ENCODE measurements at places on chromosomes 6 and 20. TPM values are rescaled to one million over a fixed set of nuclear protein-coding genes. Genes with fewer than 3 reads are reported as not detected.

The CABLES2 gene
- 0.28 TPM for total RNA-seq

The CST4 gene
- 0.77 TPM for total RNA-seq

The APMAP gene
- total RNA-seq = 93.7 TPM

The LAMA5 gene
- 35.7 TPM for total RNA-seq

The MLIP gene
- not detected for total RNA-seq

The PLG gene
- not detected for total RNA-seq

The DIDO1 gene
- 41.8 TPM for total RNA-seq

The SLC23A2 gene
- 8.1 TPM for total RNA-seq

The GPR6 gene
- total RNA-seq = not detected

The RHAG gene
- not detected for total RNA-seq

The SRC gene
- total RNA-seq = 11.0 TPM

The CST2 gene
- total RNA-seq = 6.9 TPM

The RSPO3 gene
- 2.0 TPM for total RNA-seq

The CTAGE9 gene
- total RNA-seq = not detected

The MATN4 gene
- total RNA-seq = not detected

The MLN gene
- total RNA-seq = not detected

The BMP5 gene
- 1.1 TPM for total RNA-seq

The BTN1A1 gene
- total RNA-seq = under 0.01 TPM

The TRIM10 gene
- total RNA-seq = under 0.01 TPM

The EMILIN3 gene
- total RNA-seq = not detected

The SLC22A3 gene
- 2.3 TPM for total RNA-seq

The ADTRP gene
- total RNA-seq = 1.1 TPM

The HAO1 gene
- total RNA-seq = not detected

The NPBWR2 gene
- total RNA-seq = not detected

The BTNL2 gene
- total RNA-seq = not detected

The PPP1R16B gene
- 2.0 TPM for total RNA-seq

The FLRT3 gene
- total RNA-seq = 0.58 TPM

The THBS2 gene
- total RNA-seq = 629 TPM

The RBPJL gene
- not detected for total RNA-seq

The GCNT2 gene
- total RNA-seq = 0.19 TPM

The DSN1 gene
- 25.9 TPM for total RNA-seq

The KIF25 gene
- total RNA-seq = 2.0 TPM

The SPEF1 gene
- total RNA-seq = 0.19 TPM

The RIN2 gene
- total RNA-seq = 35.8 TPM

The AURKA gene
- total RNA-seq = 88.8 TPM

The SGK1 gene
- 156 TPM for total RNA-seq

All from regular cardiac myocyte (primary cell).